ENCODE measurements at places on chromosomes 2 and 18.

DNA sequence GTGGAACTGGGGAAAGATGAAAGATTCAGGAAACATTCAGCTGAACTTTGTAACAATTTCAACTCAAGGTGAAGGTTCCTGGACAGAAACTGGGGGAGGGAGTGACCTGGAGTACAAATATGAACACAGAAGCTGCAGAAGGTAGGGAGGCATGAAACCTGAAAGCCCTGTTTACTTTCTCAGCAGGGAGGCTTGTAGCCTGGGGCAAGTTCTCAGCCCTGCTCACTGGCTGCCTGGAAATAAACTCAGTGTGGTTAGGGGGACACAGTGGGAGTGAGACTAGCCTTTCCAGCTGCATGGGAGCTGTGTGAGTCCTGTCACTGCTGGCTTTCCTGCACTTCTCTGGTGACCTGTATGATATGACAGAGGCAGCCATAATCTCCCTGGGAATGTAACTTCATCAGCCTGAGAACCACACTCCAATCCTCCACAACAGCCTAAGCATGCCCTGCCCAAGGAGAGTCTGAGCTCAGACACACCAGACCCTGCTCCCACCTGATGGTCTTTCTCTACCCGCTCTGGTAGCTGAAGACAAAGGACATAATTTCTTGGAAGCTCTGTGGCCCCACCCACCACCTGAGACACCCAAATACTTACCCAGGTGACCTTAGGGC, 77.0 kb downstream of the ZSWIM2 start:
- DNase-seq = peak; percentile 13

- DNase-seq = no peak
Observed at GRCh38 chr2:241248897-241249296, 60.4 kb downstream of the ANO7 start.

DNA sequence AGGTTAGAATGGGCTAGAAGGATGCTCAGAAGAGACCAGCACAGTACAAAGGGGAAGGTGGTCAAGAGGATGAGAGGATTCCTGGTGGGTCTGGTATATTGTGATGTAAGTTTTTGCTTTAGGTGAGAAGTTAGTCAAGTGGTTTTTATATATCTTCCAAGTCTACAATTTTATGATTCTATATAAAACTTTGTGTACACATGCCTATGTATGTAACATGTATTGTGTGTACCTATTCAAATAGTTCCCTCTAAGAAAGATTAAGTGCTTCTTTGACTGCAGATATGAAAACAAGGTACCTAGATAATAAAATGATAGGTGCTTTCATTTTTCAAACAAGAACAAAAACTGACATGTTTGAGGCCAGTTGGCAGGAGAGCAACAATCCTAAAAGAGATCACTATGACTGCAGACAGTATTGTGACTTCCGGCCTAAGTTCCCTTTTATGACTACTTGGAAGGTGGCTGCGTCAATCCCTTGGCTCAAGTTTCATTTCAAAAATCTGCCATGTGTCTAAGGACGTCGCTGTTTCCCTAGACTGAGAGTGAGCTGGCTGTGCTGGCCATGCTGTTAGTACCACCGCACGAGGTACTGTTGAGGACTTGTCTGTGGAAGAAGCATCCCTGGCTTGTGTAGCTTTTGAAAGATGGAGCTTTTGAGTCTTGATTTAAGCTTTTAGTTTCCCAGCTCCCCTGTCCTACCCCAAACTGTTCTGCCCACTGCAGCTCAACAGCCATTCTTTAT, 123.1 kb downstream of the PRPF40A start:
- DNase-seq = no peak

- DNase-seq = no peak
Observed at GRCh38 chr2:65313126-65313953, 85.7 kb downstream of the ACTR2 start.

DNA sequence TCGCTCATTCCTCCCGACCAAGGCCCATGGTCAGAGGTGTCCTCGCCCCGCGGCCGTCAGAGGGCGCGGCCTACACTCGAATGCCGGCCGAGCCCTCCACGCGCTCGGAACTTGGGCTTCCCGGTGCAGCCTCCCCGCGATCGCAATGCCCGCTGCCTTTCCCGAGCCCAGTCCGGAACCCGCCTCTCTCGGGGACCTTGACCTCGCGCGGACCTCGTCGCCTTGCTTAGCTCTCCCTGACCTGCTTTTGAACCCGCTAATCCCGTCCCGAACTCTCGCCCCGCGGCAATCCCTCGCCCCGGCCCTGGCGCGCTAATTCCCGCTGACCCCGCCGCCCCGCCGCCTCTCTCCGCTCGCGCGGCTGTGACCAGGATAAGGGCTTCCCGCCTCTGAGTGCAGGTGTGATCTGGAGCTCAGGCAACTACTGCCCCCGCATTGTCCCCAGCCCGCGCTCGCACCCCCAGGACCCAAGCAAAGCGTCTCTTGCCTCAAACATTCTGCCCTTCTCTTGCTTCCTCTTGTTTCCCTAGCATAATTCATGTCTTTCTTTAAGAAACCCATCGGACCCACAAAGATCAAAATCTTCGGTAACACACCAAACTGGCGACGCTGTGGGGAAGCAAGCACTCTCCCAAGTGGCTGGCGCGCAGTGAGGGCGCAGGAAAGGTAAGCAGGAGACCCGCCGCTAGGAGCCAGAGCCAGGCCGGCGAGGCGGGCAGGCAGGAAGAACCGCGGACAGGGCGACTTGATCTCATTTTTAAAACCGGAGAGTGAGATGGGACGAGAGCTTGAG, 46.6 kb upstream of the ATP6V1B1 start:
- no peak for DNase-seq

DNA sequence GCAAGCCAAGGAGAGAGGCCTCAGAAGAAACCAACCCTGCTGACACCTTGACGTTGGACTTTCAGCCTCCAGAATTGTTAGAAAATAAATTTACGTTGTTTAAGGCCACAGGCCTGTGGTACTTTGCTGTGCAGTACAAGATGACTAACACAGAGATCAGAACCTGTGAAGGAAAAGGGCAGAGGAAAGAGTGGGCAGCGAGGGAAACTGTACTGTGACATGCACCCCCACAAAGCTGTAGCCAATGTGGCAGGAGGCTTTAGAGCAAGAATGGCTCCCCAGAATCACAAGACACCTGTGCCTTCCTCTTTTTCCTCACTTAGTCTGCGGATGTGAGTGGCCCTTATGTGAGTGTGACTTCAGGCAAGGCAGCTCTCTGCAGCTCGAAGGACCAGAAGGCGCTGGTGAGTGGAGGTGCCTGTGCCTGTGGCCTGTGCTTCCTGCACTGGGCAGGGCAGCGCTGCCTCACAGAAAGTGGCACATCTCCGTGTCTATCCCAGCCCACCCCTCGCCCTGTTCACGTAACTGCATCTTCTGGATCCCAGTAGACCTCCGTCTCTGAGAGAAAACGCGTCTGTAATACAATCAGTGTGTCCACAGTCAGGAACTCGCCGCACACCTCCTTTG, 89.5 kb downstream of the MRPS9 start:
- no peak for DNase-seq

Measured in EL (cell line).